ENCODE measurements at places on chromosomes 6 and 20. TPM values are rescaled to one million over a fixed set of nuclear protein-coding genes. Genes with fewer than 3 reads are reported as not detected.

The RPS10 gene
- 2,565 TPM for total RNA-seq

- DNase-seq: no peak
Measured at GRCh38 chr6:71886184-71887005, at the start of gene RIMS1. RIMS1 (plus strand) TSS chr6:71886550; CDS start chr6:71887024, 474 bp downstream.

The OR12D1 gene
- total RNA-seq: not detected

- no peak for DNase-seq
Measured at GRCh38 chr6:1610497-1611321, 994 bp downstream of the FOXC1 start.

GRCh38 chr6:167745670-167746389, 80.9 kb upstream of the AFDN start:
- no peak for DNase-seq

GRCh38 chr6:46104209-46104608, 25.6 kb upstream of the ENPP4 start:
- DNase-seq: no peak

The LHFPL5 gene
- total RNA-seq: not detected

The STK4 gene
- 205 TPM for total RNA-seq

The TMEM242 gene
- 4.8 TPM for total RNA-seq

DNA sequence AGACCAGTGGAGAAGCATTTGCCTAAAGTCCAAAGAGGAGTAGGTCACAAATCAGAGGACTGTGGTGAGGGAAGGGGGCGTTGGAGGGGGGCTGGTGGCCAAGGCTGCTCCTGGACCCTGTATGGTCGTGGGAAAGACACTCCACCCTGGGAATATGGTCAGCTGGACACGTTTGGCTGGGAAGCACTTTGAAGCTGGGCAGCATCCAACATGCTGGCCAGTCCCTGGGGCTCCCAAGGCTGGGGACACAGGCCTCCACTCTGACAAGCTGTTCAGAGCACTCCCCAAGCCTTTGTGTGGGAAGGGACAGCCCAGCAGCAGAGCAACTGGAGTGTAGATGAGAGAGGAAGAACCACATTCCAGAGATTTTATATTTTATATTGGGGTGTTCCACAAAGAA, 203.2 kb downstream of the ANKRD60 start:
- DNase-seq: no peak

The PTCHD4 gene
- not detected for total RNA-seq

DNA sequence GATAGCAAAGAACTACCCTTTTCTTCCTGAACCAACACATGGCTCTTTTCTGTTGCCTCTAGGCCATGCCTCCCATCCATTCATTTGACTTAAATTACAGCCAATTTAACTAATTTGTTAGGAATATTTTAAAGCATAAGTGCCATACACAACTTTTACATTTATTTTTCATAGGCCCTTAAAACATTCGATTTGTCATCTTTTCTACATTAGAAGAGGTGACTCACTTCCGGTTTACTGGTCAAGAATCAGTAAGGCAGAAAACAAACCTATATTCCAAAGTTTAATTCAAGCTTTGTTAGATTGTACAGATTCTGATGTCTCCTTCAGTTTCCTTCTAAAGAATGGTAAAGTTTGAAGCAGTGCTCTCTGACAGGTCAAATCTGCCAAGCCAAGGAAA, 344.3 kb downstream of the SAMD5 start:
- no peak for DNase-seq

The MUC21 gene
- total RNA-seq: not detected

- no peak for DNase-seq
Measured at GRCh38 chr6:78861509-78861908, 5.8 kb upstream of the IRAK1BP1 start.
